ENCODE measurements at places on chromosomes 1 and 21.

DNA sequence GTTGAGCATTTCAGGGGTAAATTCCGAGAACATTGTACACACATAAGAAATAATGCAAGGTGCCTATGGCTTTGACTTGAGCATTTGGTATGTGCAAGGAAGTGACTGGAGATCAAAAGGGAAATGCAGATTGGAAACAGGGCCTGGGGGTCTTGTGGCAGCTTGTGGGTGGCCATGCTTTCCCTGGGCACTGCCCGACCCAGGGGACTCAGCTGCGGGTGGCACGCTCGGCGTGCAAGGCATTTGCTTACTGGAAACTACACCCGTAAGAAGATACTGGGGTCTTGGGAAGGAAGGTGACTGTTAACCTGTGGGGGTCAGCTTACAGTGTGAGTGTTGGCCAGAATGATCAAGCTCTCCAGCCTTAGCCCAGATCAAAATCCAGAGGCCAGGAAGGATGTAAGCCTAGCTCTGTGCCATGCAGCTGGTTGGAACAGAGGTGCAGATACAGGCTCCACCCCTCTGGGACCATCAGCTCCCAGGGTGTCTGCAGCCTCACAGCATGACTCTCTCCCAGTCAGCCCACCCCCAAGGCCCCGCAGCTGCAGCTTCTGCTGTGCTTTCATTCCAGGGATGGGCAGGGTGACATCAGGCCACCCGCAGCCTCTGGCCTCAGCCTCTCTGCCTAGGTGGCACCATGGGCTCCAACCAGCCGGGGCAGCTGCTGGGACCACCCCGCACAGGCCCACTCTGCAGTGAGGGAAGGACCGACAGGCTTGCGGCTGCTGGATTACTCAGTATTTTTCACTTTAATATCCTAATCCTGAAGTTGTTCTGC is 55.1 kb downstream of the KIF26B start:
- no peak for DNase-seq

DNA sequence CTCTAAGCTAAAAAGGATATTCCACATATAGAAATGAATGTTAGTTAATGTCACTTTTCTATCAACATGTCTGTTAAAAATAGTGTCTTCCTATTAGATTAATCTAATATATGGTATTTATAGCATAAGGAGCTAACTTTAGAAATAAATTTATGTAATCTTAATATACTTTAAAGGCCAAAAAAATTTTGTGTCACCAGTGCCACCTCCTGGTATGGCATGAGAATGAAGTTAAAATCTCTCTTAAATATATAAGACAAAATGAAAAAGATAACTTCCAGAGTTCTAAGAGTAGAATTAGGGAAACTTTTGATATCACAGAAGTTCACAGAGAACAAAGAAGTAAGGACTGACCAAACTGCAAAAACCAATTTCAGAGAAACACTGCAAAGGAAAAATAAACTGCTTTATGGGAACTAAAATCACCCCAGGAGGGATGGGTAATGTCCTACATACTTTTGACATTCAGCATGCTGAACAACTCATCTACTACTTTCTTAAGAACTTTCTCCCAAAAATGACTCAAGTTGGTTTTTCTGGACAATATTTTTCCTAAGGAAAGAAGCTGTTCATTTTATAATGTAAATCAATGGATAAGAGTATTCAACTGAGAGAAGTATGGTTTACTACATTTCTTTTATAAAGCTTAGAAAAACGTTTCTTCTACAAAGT is 82.8 kb downstream of the TRIM33 start:
- no peak for DNase-seq

- DNase-seq = no peak
Observed at GRCh38 chr1:179831225-179831624, 46.4 kb downstream of the TOR1AIP2 start.

GRCh38 chr1:96747565-96747964 is 26.0 kb downstream of the PTBP2 start:
- no peak for DNase-seq

DNA sequence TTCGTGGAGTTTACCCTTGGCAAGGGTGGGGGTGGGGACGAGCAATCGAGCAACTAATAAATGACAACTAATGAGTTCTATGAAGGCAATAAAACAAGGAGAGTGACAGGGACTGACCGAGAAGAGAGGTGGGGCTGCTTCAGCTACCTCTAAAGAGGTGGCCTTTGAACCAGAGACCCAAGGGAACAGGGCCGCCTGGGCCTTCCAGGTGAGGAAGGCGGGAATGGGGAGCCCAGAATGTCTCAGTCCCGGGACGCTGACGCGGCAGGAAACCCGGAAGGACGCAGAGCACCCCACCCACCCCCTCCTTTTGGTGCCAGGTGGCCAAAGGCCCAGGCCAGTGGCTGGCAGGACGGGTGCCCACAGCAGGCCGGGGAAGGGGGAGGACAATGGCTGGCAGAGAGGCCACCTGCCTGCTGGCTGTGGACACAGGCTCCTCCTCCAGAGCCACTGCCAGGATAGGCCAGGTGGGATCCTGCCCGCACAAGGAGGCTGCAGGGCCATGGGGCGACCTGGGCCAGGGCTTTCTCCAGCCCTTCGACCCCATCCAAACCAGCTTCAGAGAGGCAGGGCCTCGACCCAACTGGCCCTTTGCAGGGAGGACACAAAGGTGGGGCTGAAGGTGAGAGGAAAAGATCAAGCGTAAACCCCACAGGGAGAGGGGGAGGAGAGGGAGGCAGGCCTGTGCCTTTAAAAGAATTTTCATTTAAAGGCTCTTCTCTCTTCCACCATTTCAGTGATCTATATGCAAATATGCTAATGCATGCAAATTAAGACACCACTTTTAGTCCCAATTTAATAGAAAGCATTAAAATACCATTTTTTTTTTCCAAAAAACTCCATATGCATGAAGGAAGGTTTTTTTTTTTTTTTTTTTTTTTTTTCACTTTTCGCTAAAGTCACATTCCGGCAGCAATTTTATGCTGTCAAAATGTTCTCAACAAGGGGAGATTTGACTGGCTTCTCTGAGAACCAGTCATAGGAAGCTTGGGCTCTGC is 58.1 kb downstream of the CASZ1 start:
- DNase-seq = no peak

- DNase-seq = no peak
Observed at GRCh38 chr1:101520302-101520701, 283.5 kb downstream of the S1PR1 start.

DNA sequence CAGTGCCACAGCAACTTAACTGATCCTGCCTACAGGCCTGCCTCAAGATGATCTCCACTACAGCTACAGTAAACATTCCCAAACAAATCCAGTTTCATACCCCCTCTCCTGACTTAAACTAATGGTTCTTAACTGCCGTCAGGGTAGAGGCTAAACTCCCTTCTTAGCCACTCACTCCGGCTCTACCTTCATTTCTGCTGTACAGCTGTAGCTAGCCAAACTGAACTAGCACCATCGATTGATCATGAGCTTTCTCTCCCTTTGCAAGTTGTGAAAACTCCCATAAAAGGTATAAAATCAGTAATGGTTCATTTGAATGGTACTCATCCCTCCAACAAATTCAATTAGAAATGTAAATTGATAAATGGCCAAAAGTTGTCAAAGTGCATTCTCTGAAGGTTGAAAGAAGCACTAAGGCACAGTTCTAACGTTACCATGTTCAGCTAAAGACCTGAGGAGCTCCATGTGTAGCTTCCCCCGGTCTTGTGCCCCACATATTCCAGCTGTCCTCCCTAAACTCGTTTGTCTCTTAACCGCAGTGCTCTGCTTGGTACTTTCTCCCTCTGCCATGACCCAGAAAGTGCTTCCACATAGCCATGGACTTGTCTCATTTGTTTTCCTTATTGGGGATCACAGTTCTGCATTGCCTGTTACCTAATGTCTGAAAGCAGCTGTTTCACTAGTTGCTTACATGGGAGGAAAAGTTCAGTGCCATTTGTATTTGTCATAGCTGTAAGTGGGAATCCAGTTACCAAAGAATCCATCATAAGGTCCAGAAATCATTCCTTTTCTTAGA is 49.8 kb downstream of the DHX9 start:
- no peak for DNase-seq

GRCh38 chr21:18759751-18760161 is 356.2 kb upstream of the TMPRSS15 start:
- no peak for DNase-seq

DNA sequence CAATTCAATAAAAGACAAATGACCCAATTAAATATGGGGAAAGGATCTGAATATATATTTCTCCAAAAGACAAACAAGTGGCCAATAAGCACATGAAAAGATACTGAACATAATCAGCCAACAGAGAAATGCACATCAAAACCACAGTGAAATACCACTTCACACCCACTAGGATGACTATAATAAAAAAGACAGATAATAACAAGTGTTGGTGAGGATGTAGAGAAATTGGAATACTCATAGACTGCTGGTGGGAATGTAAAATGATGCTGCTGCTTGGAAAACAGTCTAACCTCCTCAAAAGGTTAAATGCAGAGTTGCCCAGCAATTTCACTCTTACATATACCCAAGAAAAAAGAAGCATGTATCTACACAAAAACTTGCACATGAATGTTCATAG is 48.9 kb downstream of the PIK3R3 start:
- DNase-seq = no peak

GRCh38 chr1:33342041-33342723 is 21.3 kb upstream of the A3GALT2 start:
- DNase-seq = peak; percentile 84

GRCh38 chr1:3319874-3320245 is 134.6 kb upstream of the ARHGEF16 start:
- DNase-seq = no peak

DNA sequence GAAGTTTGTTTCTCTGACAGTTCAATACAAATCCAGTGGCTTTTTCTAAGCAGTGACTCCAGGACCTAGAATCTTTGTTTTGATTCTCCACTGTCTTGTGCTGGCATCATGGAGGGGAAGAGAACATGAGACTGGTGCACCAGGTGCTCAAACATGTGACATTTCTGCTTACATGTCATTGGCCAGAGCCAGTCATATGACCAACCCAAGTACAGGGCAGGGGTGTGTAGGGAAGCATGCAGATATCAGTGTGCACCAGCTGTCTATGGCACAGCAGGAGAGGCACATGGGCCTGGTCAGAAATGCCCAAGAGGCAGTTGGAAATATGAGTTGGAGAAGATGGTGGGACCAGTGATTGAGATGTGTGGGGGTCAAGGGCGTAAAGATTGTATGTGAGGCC is 297.0 kb downstream of the HHAT start:
- DNase-seq = no peak

- DNase-seq = no peak
Observed at GRCh38 chr1:110615548-110616130, 9.5 kb upstream of the KCNA2 start.

- DNase-seq = peak; percentile 27
Observed at GRCh38 chr1:181189691-181190363, 101.3 kb downstream of the IER5 start.

DNA sequence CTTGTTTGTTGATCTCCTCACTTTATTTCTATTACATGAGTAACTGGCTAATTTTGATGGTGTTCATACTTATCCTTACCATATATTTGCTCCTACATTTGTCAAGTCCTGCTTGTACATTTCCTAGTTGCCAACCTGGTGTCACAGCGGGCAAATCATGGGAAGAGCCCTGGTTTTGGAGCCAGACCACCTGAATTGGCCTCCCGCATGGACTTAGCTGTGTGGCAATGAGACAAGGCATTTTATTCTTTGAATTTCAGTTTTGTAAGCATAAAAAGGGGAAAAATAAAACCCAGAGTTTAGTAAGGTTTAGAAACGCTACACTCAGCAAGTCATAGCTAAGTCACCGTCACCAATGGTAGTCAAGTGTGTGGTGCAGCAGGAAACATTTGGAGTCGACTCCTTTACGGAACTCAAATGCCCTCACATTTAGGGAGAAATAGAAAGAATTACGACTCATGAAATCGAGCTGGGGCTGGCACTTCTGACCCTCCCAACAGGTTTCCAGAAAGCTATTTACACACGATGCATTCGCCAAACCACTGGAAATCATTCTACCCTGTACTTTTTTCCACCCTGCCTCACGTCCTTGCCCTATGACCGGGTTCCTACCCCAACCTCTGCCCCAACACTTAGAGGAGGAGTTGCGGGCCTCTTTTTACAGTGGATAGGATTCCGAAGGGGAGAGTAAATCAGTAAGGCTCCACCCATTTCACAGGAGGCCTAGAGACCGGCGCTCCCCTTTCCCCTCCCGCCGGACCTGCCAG is 492 bp upstream of the PGM1 start:
- no peak for DNase-seq

GRCh38 chr1:87673309-87673708 is 344.6 kb downstream of the LMO4 start:
- no peak for DNase-seq

- DNase-seq = no peak
Observed at GRCh38 chr1:41901551-41901950, 17.2 kb downstream of the HIVEP3 start.

DNA sequence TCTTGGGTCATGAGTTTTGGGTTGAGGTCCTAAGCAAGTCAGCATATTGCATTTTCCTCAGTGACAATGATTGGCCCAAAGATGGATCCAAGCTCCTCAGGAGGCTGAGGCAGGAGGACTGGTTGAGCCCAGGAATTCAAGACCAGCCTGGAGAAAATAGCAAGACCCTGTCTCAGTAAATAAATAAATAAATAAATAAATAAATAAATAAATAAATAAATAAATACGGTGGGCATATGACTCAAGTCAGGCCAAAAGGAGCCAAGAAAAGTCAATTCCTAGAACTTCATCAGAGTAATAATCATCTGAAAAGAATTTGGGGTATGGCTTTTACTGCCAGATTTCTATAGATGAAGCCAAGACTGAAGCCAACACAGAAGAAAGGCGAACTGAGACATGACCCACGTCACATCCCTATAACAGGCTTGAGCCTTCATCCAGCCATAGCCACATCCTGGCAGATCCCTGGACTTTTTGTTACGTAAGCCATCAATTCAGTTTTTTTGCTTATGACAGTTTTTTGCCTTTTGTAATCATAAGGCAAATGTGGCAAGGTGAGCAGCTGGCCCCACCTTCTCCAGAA is 88.5 kb upstream of the NFASC start:
- no peak for DNase-seq

DNA sequence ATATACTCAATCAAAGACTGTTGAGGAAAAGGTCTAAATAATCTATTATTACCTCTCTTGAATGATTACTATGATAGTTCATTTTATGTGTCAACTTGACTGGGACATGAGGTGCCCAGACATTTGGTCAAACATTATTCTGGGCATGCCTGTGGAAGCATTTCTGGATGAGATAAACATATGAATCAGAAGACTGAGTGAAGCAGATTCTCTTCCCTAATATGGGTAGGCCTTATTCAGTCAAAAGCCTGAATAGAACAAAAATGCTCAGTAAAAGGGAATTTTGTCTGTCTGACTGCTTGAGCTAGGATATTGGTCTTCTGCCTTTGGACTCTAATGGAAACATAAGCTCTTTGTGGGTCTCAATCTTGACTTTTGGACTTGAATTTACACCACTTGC is 73.3 kb upstream of the SOX13 start:
- no peak for DNase-seq

DNA sequence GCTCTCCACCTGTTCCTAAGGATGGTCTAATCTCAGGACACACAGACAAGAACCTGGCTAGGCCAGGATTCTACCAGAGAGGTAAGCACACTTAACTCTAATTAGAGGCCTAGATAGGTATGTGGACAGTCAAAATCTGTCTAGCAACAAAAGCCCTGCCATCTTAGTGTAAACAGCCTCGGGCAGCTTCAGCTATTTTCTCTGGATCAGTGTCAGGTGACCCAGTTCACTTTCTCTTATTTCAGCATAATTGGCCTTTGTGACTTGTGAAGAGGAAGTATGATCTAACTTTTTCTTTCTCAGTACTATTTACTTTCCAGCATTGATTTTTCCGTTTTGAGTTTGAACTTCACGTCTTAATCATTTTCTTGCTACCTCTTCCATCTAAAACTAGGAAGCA is 217.7 kb downstream of the CRB1 start:
- no peak for DNase-seq
